ENCODE measurements at places on chromosomes 4 and X.

DNA sequence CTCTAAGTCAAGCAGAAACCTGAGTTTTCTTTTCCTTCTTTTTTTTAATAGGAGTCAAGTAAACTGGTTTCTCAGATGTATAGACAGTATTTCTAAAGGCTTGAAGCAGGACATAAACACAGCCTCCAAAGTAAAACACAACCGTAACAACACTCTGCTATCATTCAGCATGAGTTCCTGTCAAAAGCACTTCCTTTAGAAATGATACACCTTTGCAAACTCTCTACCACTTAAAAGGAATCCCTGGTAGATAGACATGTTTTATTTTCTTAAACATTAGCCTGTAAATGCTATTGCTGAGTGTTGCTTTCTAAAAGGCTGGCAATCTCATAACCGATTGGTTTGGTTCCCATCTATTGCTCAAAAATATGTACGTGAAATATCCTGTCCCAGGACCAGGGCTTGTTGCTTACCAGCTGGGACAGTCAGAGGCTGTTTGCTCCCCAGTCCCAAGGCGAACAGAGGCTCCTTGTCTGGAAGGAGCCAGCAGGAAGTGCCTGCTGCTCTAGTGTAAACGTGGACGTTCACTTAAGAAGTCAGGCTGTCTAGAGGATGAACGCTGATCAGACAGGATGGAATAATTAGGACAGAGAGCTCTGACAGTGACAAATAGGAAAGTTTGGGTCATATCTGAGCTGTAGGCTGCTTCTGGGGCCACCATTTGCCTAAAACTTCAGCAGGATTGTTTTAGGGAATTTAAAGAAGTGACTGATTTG, 173.9 kb upstream of the KLF3 start:
- DNase-seq, result no peak

GRCh38 chr4:112146502-112146813, 1.2 kb downstream of the FAM241A start:
- no peak for DNase-seq

GRCh38 chr4:183843248-183843671, 61.8 kb upstream of the STOX2 start:
- DNase-seq, result no peak

DNA sequence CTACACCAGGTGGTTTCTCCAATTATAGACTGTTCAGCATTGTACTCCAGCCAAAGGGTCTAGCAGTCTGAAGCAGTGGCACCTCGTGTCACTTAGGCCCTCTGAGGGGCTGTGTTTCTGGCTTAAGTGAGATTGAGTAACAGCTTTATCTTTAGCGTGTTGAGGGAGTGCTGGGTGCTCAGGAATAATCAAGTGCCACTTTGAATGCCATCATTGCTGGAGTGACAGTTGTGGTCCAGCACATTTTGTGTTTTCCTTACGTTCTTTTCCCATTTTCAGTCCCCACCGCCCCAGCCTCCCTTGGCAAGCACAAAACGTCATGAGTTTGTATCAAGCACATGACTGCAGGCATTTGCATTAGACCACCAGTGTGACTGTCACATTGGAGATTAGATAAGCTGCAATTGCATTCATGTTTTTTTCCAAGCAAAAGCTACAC, 58.7 kb downstream of the FNIP2 start:
- DNase-seq, result no peak

- no peak for DNase-seq
Measured at GRCh38 chr4:112916868-112917267, 132.6 kb upstream of the ANK2 start.

- no peak for DNase-seq
Measured at GRCh38 chr4:95550115-95550987, 1.6 kb upstream of the UNC5C start.

DNA sequence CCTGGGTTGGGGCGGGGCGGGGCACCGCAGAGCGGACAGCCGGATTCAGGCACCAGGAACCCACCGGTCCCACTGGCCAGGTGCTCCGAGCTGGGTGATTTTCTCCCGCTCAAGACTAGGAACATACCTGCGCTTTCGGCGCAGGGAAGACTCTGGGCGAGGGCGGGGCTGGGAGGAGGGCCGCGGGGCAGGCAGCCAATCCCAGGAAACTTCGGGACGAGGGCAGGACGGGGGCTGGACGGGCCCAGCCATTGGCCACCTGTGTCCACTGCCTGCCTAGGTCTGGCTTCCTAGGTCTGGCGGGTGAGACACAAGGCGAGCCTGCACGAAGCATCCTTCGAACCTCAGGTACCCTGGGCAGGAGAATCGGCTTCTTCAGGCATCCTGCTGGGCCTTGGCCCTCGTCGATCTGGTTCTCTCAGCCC, 274 bp upstream of the ERVMER34-1 start:
- DNase-seq, result no peak

GRCh38 chr4:114600672-114601071, 2.1 kb downstream of the UGT8 start:
- no peak for DNase-seq

- no peak for DNase-seq
Measured at GRCh38 chr4:73727685-73728084, 12.7 kb upstream of the CXCL8 start.

GRCh38 chr4:38069271-38069760, 109.1 kb downstream of the PTTG2 start:
- DNase-seq, result no peak
